ENCODE measurements at places on chromosomes 2 and 18.

- DNase-seq = no peak
Observed at GRCh38 chr2:58992062-58992706, 751.1 kb upstream of the FANCL start.

GRCh38 chr2:99811544-99811943 lies 321.7 kb upstream of the REV1 start:
- no peak for DNase-seq

DNA sequence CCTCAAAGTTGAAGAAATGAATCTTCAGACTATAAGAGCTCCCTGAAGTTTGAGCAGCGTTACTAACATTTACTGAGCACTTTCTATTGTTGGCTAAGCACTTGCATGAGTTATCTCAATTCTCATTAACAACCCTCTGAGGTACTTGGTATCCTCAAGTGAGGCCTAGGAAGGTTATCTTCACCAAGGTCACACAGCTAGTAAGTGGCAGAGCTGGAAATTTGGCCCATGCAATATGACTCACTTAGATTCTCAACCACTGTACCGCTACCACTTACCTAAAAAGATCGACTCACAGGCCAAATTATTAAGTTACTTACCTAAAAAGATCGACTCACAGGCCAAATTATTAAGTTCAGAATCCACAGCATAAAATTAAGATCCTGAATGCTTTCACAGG lies 8.7 kb upstream of the METAP1D start:
- no peak for DNase-seq

DNA sequence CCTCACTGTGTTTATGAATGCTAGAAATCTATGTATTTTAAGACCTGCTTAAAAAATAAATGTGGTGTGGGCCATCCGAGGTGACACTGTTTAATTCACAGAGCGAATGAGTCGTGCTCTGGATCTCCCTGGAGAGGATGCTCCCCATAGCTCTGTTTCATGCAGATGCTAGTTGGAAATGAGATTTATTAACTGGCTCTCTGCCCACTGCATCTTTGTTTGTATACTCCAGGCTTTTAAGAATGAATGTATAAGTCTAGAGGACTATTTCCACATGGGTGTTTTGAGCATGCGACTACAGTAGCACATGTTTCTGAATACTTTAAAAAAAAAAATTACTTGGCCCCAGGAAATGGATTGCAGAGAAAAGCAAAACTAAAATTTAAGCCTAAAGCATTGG lies 3.9 kb downstream of the MAPRE2 start:
- DNase-seq = no peak

DNA sequence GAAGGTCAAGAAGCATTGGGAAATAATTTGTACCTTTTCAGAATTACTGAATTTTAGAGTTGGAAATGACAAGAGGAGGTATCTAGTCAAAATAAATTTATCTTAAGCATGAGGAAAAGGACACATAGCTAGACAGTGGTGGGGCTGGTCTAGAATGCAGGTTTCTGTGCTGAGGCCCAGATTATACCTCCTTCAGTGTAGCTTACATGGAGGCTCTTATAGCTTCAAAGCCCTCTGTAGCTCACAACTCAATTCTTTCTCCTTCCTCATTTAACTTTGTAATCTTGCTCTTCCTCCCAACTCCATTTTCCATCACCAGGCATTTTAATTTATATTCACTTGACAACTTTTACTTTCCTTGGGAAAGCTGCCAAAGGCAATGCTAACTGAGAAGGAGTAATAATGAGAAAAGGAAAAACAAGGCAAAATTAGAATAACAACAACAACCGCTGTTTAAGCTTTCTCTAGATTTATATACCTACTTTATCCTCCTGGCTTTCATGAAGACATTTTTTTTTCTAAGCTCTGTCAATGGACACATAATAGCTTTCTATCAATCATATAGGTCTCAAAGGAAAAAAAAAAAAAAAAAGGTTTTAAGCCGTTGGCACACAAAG lies 58.5 kb downstream of the CLHC1 start:
- no peak for DNase-seq

DNA sequence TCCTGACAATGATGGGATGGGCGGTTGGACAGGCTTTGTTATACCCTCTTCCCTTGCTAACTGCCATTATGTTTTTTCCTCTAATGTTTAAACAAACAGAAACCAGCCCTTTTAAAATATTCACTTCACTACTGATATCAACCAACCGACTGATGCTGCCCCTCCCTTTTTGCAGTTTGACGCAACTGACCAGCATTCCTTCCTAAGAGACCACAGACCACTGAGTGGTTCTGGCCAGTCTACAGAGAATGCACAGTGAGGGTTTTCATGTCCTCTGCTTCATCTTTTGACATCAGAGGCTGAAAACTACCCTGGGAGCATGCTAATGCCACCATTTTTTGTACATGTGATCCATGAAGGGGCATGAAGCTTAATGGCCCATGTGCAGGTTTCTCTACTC lies 85.3 kb downstream of the CYP26B1 start:
- no peak for DNase-seq

GRCh38 chr2:36380624-36381481 lies 25.3 kb downstream of the CRIM1 start:
- no peak for DNase-seq

DNA sequence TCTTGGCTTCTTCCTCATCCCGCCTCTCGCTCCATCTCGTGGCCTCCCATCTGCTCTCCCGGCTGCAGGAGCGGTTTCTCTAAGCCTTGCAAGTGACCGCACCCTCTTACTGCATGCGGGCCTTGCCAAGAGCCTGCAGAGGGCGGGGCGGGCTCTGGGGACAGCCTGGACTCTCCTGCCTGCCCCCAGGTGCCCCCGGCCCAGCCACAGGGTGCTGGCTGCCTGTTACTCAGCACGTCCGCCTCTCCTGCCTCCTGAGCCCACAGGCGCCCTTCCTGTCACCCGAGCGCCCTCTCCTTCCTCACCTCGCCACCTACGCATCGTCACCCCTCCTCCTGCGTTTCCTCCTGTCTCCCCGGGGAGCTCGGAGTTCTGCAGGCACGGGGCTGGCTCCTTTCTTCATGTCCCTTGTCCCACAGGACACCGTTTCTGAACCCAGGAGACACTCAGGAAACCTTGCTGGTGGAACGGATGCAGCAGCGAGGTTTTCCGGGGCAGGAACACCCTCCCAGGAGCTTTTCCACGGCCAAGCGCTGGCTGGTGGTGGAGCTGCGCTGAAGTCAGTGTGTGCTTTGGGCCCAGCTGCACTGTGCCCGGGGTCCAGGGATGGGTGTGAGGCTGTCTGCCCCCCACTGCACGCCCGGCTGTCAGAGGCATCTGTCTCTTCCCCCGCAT lies 28.5 kb downstream of the HPCAL1 start:
- DNase-seq = peak; percentile 59

- no peak for DNase-seq
Observed at GRCh38 chr2:63590626-63591408, 2.1 kb downstream of the MDH1 start.

- no peak for DNase-seq
Observed at GRCh38 chr2:218988164-218988563, 3.2 kb upstream of the FEV start.

- DNase-seq = no peak
Observed at GRCh38 chr18:75376004-75376403, 51.5 kb downstream of the SMIM21 start.

GRCh38 chr2:36404318-36404717 lies 48.7 kb downstream of the CRIM1 start:
- no peak for DNase-seq

Data from activated CD4-positive, alpha-beta T cell treated with anti-CD3 and anti-CD28 coated beads, Interleukin-2, amount 50 U/mL, for 4 hours (primary cell).